ENCODE measurements at places on chromosomes 3 and 15.

GRCh38 chr3:54225841-54226528 is 103.6 kb downstream of the CACNA2D3 start:
- H3K36me3 ChIP-seq: no peaks in the 10 kb centered on the region
- no peak overlapping the region for H3K27ac ChIP-seq
- H3K4me1 ChIP-seq: no peaks in the 10 kb centered on the region
- H3K4me3 ChIP-seq: no peak overlapping the region

DNA sequence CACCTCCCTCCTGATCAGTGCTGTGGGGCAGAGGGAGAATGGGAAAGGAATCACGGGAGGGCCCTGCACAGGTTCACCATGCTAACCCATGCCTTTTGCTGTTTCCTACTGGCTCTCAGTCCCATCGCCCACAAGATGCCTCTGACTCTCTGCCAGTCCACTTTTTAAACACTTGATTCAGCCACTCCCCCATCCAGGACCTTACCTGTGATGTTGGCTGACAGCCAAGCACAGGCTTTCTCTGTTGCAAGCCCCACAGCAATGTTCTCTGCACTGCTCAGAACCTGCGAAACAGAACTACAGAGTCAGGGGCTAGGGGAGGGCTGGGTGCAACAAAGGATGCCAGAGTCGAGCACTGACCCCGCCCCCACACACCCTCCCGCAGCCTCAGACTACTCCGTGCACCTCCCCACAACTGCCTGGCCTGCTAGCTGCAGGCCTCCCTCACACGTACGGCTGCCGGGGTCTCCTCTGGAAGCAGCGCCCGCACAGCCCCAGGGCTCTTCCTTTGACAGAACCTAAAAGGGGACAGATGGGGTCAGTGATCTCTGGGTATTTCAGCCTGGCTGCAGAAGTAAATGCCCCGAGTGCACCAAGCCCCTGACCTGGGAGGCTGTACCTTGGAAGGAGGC is 9.1 kb downstream of the CDAN1 start:
- H3K36me3 ChIP-seq: peaks cover 39% of the 10 kb centered on the region
- H3K27me3 ChIP-seq: no peaks in the 10 kb centered on the region
- no peaks in the 10 kb centered on the region for H3K4me1 ChIP-seq
- no peak for DNase-seq
- no peak overlapping the region for H3K4me3 ChIP-seq

- peaks cover 7% of the 10 kb centered on the region for H3K36me3 ChIP-seq
- H3K27me3 ChIP-seq: no peaks in the 10 kb centered on the region
- DNase-seq: no peak
- no peak overlapping the region for H3K27ac ChIP-seq
- H3K4me3 ChIP-seq: no peak overlapping the region
- peaks cover 2% of the 10 kb centered on the region for H3K4me1 ChIP-seq
Measured at GRCh38 chr15:29753506-29753905, 68.8 kb downstream of the TJP1 start.

DNA sequence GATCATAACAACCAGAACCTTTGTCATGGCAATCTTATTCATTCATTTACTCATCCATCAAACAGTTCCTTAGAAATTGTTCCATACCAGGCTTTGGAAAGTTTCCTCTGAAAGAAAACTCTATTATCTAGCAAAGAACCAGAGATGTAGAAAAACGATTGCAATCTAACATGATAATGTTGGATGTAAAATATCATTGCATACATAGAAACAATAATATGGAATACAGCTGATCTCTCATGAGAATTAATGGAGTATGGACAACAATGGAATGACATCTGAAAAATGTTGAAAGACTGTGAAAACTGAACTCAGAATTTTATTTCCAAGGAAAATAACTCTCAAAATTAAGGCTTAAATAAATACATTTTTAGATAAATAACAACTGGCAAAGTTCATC is 665.4 kb downstream of the NLGN1 start:
- no peak for DNase-seq
- no peak overlapping the region for H3K27ac ChIP-seq
- no peaks in the 10 kb centered on the region for H3K27me3 ChIP-seq
- H3K4me1 ChIP-seq: no peaks in the 10 kb centered on the region
- H3K4me3 ChIP-seq: no peak overlapping the region

Measured in astrocyte (in vitro differentiated cells and primary cell).